Thyroid gland (tissue), 4 donors: ENCODE measurements at places on chromosomes 3 and 15. TPM values are rescaled to one million over a fixed set of nuclear protein-coding genes. Genes with fewer than 3 reads are reported as not detected.

CCDC39 gene
- not detected for total RNA-seq

DNA sequence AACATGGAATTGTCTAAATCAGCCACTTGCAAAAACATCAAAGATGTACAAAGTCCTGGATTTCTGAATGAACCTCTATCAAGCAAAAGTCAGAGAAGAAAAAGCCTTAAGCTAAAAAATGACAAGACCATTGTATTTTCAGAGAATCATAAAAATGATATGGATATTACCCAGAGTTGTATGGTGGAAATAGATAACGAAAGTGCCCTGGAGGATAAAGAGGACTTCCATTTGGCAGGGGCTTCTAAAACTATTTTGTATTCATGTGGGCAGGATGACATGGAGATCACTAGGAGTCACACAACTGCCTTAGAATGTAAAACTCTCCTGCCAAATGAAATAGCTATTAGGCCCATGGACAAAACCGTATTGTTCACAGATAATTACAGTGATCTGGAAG, 29.3 kb downstream of the KNL1 start:
- no peaks in the 10 kb centered on the region for H3K4me1 ChIP-seq
- H3K27me3 ChIP-seq = no peaks in the 10 kb centered on the region
- no peak overlapping the region for H3K4me3 ChIP-seq
- H3K36me3 ChIP-seq = no peaks in the 10 kb centered on the region

- H3K4me1 ChIP-seq = peaks cover 20% of the 10 kb centered on the region
- peak overlapping the region; percentile 39 for H3K27ac ChIP-seq
- H3K27me3 ChIP-seq = no peaks in the 10 kb centered on the region
- no peaks in the 10 kb centered on the region for H3K36me3 ChIP-seq
- no peak overlapping the region for H3K4me3 ChIP-seq
Measured at GRCh38 chr15:38068626-38069391, 134.4 kb downstream of the TMCO5A start.

DNA sequence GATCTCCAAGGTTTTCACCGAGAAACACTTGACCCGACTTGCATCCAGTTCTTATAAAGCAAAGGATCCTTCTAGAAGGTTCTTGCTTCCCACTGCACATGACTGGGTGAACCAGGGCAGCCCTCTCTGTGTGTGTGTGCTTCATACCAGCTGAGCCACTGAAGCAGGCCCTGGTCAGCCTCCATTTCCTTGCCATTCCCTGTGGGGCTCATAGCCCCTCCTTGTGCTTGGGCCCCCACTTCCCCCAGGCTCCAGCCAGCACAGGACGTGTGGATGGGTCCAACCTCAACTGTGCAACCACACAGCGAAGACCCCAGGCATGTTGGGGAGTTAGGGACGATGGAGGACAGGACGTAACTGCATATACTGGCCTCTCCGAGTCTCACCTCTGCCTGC, 15.5 kb downstream of the KLF15 start:
- no peak for DNase-seq
- H3K4me1 ChIP-seq = no peaks in the 10 kb centered on the region
- no peak overlapping the region for H3K27ac ChIP-seq
- H3K4me3 ChIP-seq = no peak overlapping the region
- H3K36me3 ChIP-seq = no peaks in the 10 kb centered on the region

- H3K4me1 ChIP-seq = no peaks in the 10 kb centered on the region
- no peaks in the 10 kb centered on the region for H3K27me3 ChIP-seq
- H3K36me3 ChIP-seq = no peaks in the 10 kb centered on the region
- H3K4me3 ChIP-seq = no peak overlapping the region
Measured at GRCh38 chr3:192129586-192129985, 597.8 kb downstream of the FGF12 start.

GRCh38 chr3:93907132-93907531, 66.6 kb downstream of the PROS1 start:
- H3K27me3 ChIP-seq = no peaks in the 10 kb centered on the region
- DNase-seq = no peak
- H3K36me3 ChIP-seq = no peaks in the 10 kb centered on the region
- no peak overlapping the region for H3K27ac ChIP-seq
